ENCODE measurements at places on chromosomes 3 and 15. TPM values are rescaled to one million over a fixed set of nuclear protein-coding genes. Genes with fewer than 3 reads are reported as not detected.

HIGD2B gene
- total RNA-seq = not detected

GP9 gene
- total RNA-seq = not detected

PFKFB4 gene
- total RNA-seq = 10.2 TPM

CLDN18 gene
- not detected for total RNA-seq

GOLGA8T gene
- not detected for total RNA-seq

CHRFAM7A gene
- 1.8 TPM for total RNA-seq

NRG4 gene
- 0.92 TPM for total RNA-seq

DNA sequence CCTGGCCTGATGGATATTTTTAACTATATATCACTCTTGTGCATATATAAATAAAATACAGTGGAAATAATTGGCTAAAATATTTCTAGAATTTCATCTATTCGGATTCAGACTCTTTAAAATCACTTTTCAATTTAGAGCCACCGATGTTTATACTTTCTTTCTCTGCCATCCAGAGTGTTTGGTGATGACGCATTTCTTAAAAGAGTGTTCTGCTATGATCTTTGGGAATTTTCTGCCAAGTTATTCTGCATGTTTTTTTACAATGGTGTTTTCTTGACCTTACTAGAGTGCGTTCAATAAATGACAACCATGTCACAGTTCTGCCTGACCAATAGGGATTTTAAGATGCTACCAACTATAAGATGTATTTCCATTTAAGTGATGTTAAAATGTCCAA lies 30.2 kb downstream of the PPP2R3A start:
- DNase-seq = no peak

DNA sequence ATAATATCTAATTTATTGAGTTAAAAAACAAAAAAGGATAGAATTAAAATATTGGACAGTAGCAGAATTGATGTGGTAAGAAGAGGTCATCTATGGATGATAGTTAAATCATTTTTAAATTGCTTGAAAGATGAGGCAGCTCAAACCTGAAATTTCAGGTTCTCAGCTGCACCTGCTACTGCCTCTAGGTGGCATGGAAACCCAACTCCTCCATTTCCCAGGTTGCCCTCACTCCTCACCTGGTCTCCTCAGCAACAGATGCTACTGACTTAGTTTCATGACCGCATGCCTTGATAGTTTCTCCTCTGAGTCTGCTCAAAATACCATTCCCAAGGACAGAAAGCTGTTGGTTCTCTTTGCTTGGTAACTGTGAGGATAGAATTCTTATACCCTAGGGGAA lies 148.1 kb downstream of the ABHD5 start:
- no peak for DNase-seq

DNA sequence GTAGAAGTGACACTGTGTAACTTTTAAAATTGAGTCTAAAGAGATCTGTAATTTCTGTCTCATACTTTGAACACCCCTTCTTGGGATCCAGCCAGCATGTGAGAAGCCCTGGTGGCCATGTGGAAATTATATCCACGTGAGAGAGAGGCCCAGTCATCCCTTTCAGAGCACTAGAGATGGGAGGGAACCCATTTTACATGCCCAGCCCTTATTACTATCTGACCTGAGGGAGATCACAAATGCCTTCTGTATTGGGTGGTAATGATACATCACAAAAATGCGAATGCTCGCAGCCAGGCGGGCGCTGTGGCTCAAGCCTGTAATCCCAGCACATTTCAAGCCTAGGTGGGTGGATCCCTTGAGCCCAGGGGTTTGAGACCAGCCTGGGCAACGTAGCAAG lies 27.3 kb upstream of the TRAK1 start:
- DNase-seq = no peak

DNA sequence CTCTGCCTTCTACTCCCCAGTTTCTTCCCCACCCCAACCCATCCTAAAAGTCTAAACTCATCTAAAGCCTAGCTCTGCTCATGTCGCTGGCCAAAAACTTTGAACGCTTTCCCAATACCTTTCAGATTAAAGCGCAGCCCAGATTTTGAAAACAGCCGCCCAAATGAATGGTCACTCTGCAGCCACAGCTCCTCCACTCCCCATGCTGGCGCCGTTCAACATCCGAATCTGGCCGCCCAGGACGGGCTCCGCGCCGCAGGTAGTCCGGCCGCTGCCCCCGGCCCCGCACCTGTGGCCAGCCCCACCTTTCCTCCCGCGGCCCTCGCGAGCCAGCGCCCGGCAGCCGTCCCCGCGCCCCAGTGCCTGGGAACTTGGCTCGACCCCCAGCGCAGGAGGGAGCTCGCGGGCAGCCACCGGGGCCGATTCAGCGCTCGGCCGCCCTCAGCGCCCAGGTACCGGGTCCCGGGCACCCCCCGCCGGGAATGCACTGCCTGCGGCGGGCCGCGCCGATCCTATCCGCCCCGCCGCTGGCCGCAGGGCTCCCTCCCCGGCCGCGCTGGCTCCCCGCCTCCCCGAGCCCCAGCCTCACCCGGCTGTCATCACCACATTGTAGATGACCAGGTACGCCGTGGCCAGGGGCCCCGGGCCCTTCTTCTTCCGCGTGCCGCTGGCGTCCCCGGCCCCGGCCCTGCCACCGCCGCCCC lies 417 bp downstream of the HACD2 start:
- DNase-seq = no peak

DNA sequence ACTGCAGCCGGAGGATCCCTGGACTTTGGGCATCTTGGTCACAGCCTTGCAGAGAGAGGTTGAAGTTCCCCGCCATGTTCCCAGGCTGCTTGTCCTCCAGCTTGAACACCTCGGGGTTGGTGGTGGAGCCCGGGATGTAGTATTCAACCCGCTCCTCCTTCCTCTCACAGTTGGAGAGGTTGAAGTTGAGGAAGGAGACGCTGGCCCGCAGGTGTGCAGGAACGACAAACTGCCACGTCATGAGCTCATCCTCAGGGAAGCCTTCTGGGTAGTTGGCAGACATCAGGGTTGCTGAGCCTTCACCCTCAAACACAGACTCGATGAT lies 35.7 kb downstream of the CDCP1 start:
- DNase-seq = no peak

DNA sequence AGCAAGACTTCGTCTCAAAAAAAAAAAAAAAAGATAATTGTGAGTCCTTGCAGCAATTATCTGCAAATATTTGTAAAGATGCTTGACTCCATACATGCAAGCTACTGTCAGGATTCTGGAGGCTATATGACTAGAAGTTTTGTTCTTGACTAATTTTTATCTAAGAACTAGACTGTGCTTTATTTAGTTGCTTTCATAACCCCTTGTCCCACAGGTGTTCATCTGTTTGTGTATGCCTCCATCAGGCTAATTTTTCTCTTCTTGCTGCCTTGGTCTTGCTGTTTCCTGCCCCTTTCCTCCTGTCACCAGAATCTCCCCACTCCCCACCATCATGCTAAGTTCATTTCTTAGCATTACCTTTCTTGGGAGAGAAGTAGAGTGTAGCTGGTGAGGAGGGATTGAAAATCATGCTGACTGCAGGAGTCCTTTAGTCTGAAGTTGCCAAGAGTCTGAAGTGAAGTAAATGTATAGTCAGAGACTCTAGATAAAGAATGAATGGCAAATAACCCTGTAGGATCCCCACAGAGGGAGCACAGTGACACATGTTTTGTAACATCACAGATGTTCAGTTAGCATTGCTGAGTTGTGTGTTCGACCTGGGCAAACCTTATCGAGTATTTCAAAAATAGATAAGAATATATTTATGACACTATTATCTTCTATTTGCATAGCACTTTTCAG lies 12.5 kb downstream of the ST3GAL6 start:
- DNase-seq = no peak

GRCh38 chr3:37793889-37794591 lies 67.6 kb upstream of the CTDSPL start:
- DNase-seq = no peak

DNA sequence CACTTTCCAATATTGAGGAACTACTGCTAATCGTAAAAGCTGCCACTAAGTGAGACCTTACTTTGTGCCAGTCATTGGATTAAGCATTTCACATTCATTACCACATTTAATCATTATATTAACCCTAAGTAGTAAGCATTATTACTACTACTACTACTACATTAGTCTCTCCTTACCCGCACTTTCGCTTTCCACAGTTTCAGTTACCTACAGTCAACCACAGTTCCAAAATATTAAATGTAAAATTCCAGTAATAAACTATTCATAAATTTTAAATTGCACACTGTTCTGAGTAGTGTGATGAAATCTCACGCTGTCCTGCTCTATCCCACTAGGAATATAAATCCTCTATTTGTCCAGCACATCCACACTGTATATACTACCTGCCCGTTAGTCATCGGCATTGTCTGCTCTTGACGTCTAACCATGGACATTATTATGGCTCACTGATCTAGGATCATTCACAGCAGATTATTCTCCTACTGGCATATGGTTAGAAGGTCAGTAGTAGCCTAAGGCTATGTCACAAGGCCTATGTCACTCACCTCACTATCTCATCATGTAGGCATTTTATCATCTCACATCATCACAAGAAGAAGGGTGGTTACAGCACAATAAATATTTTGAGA lies 121.1 kb downstream of the GSK3B start:
- DNase-seq = no peak

DNA sequence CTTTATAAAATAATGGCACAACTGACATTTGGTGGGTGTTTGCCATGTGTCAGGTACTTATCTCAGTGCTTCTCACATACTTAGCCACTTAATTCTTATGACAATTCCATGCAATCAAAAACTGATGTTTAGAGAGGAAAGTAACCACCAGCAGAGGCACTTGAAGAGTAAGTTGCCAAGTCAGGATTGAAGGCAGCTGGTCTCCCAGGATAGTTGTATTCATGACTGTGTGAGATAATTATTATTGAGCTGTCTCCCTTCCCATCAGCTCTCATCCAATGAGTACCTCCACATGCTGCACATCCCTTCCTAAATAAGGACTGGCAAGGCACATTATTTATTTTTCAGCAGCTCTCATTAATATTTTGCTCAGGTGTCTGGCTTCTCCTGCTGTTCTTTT lies 4.8 kb downstream of the VEPH1 start:
- no peak for DNase-seq

- DNase-seq = no peak
Observed at GRCh38 chr15:96102631-96103030, 227.9 kb upstream of the NR2F2 start.

GRCh38 chr3:42764561-42765295 lies 8.3 kb downstream of the CCDC13 start:
- no peak for DNase-seq

DNA sequence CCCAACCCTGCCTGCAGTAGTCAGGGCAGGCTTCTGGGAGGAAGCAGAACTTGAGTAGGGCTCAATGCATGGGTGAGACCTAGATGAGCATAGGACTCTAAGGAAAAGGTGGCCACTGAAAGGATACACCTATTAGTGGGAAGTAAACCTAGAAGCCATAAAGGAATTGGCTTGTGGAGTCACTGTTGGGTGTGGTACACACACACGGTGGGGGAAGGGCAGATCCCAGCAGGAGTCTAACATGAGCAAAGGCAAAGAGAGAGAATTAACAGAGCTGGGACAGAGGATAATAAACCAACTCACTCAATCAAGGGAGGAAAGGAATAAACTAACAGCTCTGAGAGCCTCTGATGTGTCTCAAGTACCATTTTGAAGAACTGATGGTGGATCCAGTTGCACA lies 23.1 kb downstream of the DAPK2 start:
- no peak for DNase-seq

- DNase-seq = no peak
Observed at GRCh38 chr3:150912501-150912900, 7.3 kb upstream of the MINDY4B start.

- DNase-seq = no peak
Observed at GRCh38 chr3:19392150-19392549, 243.8 kb downstream of the KCNH8 start.

DNA sequence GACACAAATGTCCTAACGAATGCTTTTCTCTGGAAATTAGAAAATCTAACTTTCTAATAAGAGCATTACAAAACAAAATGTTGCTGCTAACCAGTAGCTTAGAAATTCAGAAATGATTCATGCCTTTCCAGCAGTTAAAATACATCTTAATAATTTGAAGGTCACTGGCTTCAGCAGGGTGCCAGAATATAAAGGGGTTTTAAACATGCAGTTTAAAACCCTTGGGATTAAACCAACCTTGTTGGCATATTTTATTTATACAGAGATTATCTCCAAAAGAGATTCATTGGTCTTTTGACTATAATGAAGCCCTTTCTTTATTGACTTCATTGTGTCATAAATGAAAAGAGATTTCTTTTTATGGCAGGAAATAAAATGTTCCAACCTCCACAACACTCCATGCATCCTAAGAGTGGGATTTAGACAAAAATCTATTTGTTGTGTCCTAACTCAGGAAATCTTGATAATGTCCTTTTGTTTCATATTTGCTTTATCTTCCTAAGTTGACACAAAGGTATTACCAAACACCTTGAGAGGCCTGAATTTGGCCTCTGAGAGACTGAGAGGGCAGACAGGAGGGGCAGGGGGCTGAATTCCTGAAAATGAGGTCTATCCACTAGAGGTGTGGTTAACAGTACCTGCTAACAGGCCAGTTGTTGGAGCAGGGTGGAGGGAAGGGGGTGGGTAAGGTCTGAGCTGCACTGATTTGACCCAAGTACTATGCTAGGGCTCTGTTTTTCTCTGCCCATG lies 124.4 kb downstream of the FEZF2 start:
- DNase-seq = no peak

GRCh38 chr3:140298569-140299070 lies 363.6 kb downstream of the CLSTN2 start:
- no peak for DNase-seq

Data from esophagus squamous epithelium (tissue), 5 donors.